Posterior cingulate gyrus (tissue), 11 donors: ENCODE measurements at places on chromosomes 16 and 17.

DNA sequence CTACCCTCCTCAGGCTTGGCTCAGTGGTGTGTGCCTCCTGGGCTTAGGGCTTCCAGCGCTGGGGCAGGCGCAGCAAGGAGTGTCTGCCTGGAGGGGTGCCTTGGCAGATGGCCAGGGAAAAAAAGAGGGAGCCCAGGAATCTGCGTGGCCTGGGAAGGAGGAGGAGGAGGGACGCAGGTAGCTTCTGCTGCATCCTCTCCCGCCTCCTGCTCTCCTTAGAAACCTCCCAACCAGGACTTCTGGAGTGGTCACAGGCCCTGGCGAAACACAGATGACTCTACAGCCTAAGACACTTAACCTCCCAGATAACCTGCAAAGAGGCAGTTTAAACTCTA lies 7.3 kb upstream of the BCAR1 start:
- DNase-seq = no peak

- DNase-seq = no peak
Measured at GRCh38 chr17:79776376-79777119, 1.4 kb upstream of the CBX2 start.

GRCh38 chr17:63946440-63947363 lies 14.6 kb upstream of the CD79B start:
- peak; percentile 15 for DNase-seq

GRCh38 chr17:74870512-74870911 lies 2.3 kb downstream of the FDXR start:
- no peak for DNase-seq

DNA sequence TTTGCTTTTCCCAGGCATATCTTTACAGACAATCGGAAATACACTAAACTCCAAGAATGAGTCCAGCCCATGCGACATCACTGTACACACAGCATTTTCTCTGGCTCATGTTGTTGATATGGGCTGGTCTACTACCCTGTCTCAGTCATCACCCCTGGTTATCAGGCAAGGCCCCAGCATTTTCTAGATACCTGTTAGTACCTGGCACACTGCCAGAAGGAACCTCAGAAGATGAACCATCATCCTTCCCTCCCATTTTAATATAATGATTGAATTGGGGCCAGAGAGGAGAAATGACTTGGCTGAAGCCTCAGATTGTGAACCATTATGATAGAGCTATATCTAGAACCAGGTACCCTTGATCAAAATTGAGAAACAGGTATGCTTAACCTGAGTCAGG lies 406.2 kb downstream of the CDH11 start:
- no peak for DNase-seq

DNA sequence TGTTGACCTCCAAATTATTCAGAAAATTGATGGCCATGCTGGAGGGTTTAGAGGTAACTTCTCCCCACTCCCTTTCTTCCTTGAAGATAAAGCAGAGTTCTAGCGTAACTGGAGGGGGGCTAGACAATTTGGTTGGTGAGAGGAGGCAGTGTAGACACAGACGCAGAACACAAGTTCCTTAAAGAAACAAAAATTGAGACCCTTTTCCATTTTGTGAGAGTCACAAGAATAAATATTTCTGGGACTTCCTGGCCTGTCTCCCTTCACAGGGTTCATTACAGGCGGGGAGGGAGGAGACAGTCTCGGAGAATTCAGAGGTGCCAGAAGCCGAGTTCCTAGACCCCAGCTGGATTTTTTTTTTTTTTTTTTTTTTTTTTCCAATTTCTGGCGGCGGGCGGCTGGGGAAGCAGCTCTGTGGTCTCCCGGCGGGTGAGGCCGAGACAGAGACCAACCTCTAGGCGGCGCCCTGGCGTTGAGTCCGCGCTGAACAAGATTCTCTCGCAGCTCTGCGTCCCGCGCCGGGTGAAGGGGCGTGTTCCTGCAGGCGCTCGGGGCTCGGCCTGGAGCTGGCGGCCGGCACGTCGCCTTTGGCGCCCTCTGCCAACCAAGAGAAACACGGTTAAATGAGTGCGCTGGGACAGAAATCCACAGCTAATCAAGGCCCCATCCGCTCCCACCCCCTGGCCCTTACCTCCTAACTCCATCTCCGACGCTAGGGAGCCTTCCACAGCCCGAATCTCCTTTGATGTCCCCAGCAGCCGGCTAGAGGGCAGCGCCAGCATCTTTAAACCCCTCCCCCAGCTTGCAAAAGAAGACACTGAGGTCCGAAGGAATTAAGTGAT lies 10.2 kb upstream of the HOXB9 start:
- no peak for DNase-seq

GRCh38 chr17:16304830-16305229 lies 48.4 kb downstream of the CENPV start:
- no peak for DNase-seq

DNA sequence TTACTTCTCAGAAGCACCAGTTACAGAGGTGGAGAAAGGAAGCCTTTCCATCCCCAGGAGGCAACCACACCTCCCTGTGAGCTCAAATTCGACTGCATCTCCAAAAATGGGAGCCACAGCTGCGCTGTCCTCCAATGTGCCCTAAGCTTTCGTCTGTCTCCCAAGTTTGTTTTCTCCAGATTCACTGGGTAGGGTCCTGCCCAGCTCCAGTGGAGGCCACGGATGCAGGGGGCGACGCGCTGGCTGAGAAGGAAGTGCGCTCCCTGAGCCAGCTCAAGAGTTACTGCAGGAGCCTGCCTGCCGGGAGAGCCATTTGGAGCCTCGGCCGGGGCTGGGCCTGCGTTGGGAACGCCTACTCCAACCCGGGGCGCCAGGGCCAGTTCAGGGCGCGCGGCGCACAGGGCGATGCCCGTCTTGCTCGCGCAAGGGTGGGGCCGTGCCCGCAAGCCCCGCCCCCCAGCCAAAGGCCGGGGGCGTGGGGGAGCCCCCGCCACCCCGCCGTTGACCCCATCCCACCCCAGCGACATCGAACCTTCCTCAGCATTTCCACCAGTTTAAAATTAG lies 19.5 kb downstream of the SIAH1 start:
- peak; percentile 83 for DNase-seq
